ENCODE measurements at places on chromosomes 16 and 17. TPM values are rescaled to one million over a fixed set of nuclear protein-coding genes. Genes with fewer than 3 reads are reported as not detected.

Gene FOXL1
- 0.60 TPM for total RNA-seq

Gene GOSR1
- total RNA-seq: 24.4 TPM

Gene KRT25
- total RNA-seq: not detected

Gene KRT28
- not detected for total RNA-seq

Gene SLC6A2
- not detected for total RNA-seq

Gene CAPN15
- 15.5 TPM for total RNA-seq

Gene TMIGD1
- not detected for total RNA-seq

Gene PRSS53
- total RNA-seq: 0.44 TPM

Gene NATD1
- 2.6 TPM for total RNA-seq

Gene CACNG5
- not detected for total RNA-seq

Gene PRRT2
- total RNA-seq: under 0.01 TPM

Gene PLLP
- total RNA-seq: 6.3 TPM

Gene LRRC46
- total RNA-seq: not detected

Gene LAT
- total RNA-seq: 0.22 TPM

Gene IRX3
- 0.44 TPM for total RNA-seq

Gene KRT14
- total RNA-seq: not detected

Gene TMEM97
- total RNA-seq: 10.3 TPM

Gene KCTD5
- total RNA-seq: 17.5 TPM

Gene KREMEN2
- total RNA-seq: not detected
